Stimulated activated CD8-positive, alpha-beta memory T cell treated with anti-CD3 and anti-CD28 coated beads, Interleukin-12 subunit alpha, Interleukin-12 subunit beta, amount 100 ng/mL, for 4 hours (primary cell): ENCODE measurements at places on chromosomes 4 and X.

GRCh38 chr4:159368320-159368719 lies 265.4 kb downstream of the RAPGEF2 start:
- no peak for DNase-seq

- DNase-seq: no peak
These were observed 178.6 kb downstream of the NAA11 start for GRCh38 chr4:79147251-79147650.

- DNase-seq: no peak
These were observed 119.4 kb downstream of the AFAP1 start for GRCh38 chr4:7820031-7820818.

DNA sequence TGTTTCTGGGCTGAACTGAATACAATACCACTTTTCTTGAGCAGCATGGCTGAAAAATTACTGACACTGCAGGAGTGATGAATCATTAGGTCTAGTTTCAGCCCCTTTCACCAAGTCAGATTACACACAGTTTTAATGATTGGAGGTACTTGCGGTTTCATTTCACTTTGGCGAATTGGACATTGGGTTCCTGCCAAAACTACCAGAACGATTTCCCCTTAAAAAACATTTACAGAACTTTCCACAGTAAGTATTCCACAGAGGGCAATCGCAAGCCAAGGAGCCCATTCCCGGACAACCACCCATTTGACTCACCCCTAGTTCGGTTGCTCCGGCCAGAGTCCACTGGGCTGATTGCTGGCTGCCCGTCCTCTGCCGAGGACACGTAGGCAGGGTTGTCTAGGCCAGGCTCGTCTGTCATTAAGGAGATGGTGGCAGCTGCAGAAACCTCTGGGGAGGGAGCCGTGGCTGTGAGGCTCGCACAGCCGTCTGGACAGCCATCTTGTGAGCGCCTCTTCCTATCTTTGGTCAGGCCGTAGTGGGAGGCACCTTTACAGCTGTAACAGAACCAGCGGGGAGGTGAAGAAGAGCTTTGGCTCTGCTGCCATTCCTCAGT lies 83.5 kb downstream of the LNX1 start:
- no peak for DNase-seq

DNA sequence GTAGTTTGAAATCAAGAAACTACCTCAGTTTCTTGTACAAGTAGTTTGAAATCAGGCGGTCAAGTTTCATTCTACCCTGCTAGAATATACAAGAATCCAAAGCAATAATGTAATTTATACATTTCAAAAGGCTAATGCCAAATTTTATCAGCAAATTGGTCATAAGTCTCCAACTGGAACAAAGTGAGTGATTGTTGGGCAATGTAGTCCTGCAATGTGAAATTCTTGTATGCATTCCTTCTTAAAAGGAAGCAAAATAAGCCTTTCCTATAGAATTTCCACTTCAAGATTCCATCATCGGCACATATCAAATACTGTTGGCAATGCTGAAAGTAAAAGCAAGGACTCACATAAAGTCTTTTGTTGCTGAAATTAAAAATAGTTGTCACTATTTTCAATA lies 334.9 kb downstream of the IL1RAPL1 start:
- no peak for DNase-seq

- no peak for DNase-seq
These were observed 152.6 kb downstream of the MID1 start for GRCh38 chrX:10467793-10468192.

GRCh38 chr4:10005632-10006031 lies 15.7 kb downstream of the SLC2A9 start:
- DNase-seq: no peak

- DNase-seq: no peak
These were observed 325.9 kb upstream of the PABPC5 start for GRCh38 chrX:91108761-91109160.

GRCh38 chrX:153381684-153382532 lies 19.2 kb downstream of the PNMA6E start:
- no peak for DNase-seq

- no peak for DNase-seq
These were observed 16.7 kb upstream of the SOD3 start for GRCh38 chr4:24778464-24779225.

DNA sequence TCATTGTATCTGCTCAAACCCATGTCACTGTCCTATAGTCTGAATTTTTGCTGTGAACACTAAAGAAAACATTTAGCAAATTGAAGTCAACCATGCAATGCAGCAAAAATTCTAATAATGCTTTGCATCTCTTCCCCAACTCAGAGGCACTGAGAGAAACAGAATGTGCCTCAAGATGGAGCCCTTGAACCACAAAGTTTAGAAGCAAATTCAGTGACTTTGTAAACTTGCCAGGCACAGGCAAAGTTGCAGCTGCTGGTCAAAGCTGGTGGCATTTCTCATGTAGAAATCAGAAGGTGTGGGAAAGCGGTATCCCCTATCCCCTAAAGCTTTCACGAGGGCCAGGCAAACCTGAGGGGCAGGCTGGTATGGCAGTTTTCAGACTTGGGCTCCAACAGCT lies 121.7 kb upstream of the DIPK2B start:
- DNase-seq: no peak

- no peak for DNase-seq
These were observed 283.5 kb downstream of the EVC2 start for GRCh38 chr4:5424901-5425300.

DNA sequence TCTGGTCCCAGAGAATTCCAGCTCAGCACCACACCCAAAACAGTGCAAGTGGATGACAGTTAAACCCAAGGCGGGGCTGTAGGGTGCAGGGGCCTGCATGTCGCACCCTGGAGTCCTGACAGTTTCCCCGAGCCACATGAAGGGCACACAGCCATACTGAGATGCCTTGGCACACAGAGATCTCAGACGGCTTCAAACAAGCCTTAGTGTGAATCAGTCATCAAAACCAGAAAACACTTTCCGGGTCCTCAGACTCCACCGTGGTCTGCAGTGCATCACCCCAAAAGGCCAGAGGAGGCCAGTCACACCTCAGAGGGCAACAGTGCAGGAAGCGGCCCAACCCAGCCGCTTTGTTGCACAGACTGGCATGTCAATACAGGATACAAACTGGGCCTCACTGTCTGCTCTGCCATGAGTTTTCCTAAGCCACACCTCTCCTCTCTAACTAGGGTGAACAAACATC lies 64.6 kb upstream of the ENPP6 start:
- no peak for DNase-seq

DNA sequence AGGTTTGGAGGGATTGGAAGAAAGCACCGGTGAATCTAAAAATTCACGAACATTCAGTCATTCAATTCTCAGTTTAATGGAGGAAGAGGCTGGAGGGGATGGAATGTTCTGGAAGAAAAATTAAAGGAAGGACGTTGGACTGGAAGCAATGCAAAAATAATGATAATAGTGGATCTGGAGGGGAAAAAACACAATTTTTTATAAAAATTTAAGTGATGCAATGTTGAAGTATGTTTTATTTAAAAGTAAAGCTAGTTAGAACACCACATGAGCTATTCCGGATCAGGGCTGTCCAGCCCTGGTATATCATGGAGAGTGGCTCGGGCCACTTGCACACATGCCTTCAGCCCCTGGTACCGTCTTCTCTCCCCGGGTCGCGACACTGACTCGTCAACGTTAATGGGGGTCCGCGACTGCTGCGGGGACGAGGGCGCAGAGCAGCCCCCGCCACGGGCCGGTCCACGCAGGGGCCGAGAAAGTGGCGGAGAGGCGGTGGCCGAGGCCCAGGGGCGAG lies 204.6 kb downstream of the TENM3 start:
- DNase-seq: no peak

GRCh38 chrX:118904218-118904617 lies 70.2 kb upstream of the LONRF3 start:
- no peak for DNase-seq

DNA sequence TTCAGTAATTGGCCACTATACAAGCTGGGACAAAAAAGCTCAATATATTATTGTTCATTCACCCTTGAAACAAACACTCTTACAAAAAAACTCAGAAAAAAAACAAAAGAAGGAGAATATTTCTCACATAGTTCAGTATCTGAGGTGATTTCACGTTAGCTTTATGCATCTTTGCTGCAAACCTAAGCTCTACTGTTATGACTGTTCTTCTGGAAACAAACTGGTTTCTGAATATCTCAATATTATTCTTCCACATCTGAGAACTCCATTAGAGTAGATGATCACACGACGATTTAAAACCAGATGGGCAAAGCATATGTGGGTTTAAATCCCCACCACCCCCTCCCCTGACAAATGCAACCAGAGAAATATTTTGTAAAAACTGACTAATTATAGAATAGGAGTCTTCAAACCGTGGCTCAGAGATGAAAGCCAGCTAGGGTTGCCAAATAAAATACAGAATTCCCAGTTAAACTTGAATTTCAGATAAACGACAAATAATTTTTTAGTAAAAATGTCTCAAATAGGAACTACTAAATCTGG lies 182.0 kb upstream of the FAM241A start:
- no peak for DNase-seq

GRCh38 chrX:13607996-13608365 lies 38.6 kb downstream of the EGFL6 start:
- DNase-seq: no peak

DNA sequence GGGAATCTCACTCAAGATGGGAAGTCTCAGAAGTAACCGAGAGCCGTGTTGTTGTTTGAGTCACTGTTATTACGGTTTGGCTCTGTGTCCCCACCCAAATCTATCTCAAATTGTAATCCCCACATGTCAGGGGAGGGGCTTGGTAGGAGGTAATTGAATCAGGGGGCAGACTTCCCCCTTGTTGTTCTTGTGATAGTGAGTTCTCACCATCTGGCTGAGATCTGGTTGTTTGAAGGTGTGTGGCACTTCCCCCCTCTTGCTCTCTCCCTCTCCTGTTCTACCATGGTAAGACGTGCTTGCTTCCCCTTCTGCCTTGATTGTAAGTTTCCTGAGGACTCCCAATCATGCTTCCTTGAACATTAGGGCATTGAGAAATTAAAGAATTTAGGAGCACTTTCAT lies 37.0 kb downstream of the HAND2 start:
- no peak for DNase-seq

DNA sequence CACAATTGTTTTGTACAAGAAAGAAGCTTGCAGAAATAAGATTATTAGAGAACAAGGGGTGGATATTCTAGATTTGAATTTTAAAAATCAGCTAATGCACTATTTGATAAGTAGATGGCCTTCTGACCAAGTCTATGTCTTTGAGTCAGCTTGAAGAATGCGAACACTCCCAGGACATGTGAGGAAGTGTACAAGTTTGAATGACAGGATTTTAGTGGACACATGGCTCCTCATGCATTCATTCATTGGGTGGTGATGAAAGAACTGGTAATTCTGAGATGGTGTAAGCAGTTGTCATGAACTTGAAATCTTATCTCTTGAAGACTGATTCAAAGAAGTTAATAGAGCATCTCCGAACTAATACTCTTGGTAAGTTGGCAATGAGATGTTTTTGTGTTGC lies 548.2 kb upstream of the CNKSR2 start:
- DNase-seq: no peak

GRCh38 chr4:37422102-37422501 lies 177.6 kb downstream of the NWD2 start:
- DNase-seq: no peak

- no peak for DNase-seq
These were observed 4.0 kb downstream of the FLNA start for GRCh38 chrX:154370300-154371016.
